LoVo (cell line): ENCODE measurements at places on chromosomes 1 and 21.
A peak's percentile ranks its signal among the peaks of the same experiment; 100 is the strongest.

- DNase-seq = peak; percentile 58
Observed at GRCh38 chr1:146032631-146033219, 11.2 kb upstream of the HJV start.

DNA sequence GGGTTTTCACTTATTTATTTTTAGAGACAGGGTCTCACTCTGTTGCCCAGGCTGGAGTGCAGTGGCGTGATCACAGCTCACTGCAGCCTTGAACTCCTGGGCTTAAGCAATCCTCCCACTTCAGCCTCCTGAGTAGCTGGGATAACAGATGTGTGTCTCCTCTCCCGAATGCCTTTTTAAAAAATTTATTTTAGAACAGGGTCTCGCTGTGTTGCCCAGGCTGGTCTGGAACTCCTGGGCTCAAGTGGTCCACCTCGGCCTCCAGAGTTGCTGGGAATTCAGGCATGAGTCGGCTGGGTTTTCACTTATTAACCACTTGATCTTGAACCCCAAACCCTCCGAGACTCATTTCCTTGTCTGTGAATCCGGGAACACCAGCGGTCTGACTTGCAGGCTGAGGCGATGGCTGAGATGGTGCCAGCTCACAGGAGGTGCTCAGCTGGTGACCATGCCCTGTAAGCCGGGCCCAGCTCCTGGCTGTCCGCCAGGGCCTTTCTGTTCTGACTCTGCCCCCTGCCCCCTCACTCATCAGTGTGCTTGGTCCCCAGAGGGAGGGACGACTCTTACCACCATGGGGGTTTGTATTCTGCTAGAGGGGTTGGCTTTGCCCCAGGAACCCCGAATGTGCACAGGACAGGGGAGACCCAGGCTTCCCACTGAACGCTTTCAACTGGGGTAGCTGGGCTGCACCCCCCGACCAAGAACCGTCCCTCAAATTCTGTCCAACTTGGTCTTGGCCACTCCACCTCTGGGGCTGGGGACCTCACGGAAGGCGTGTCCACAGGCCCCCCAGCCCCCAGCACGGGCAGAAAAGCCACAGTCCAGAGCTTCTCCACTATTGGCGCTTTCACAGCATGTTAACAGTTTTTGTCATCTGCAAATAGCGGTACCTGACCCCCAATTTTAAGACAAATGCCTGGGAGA lies 22.5 kb downstream of the MMEL1 start:
- no peak for DNase-seq

DNA sequence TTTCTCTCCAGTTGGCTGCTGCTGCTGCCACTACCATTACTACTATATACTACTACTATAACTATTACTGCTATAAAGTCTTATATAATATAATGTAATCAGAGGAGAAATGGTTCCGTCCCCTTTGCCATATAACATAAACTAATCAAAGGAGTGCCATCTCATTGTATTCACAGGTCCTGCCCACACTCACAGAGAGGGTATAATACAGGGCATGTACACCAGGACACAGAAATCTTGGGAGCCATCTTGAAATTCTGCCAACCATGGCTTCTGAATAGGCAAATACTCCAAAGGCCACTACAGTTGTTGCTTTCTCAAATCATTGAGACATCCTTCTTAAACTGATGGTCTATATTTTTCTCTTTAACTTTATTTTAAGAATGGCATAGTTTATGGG lies 6.9 kb upstream of the ZRANB2 start:
- DNase-seq = no peak

DNA sequence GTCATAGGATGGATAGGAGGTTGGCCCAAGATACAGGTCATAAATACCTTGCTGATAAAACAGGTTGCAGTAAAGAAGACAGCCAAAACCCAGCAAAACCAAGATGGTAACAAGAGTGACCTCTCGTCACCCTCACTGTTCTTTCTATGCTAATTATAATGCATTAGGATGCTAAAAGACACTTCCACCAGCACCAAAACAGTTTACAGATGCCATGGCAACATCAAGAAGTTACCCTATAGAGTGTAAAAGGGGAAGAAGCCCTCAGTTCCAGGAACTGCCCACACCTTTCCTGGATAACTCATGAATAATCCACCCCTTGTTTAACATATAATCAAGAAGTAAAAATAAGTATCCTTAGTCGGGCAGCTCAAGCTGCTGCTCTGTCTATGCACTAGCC lies 671.9 kb downstream of the PTPRC start:
- DNase-seq = no peak

DNA sequence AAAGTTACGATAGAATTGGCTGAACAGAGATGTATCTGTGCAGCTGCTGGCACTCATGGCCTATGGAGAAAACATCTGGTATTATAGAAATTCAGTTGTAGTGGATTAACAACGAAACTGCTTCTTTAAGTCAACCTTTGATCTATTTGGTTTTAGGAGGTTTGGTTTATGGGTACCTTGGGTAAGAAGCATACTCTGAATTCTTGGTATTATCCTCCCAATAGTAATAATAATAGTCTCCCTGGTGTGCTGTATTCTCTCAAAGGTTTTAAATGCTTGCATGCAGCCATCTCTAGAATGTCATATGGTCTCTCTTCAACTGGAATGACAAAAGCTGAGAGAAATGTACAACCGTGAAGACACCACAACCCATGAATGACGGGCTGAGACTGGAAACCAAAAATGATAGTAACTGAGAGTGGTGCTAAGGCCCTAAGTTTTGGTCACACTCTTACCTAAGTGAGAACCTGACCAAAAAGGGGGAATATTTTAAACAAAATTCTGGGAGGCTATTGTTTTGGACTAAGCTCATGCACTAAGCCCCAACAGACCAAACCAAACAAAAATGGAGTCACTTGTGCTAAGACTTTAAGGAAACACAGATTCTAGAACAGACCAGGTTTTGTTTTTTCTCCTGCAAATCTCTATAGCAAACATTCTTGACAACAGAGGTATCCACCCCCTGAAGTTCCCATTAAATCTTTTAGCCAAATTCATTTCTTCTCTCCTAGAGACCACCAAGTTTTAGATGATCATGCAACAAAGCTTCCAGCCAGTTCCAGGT lies 17.6 kb upstream of the TMEM61 start:
- DNase-seq = no peak

DNA sequence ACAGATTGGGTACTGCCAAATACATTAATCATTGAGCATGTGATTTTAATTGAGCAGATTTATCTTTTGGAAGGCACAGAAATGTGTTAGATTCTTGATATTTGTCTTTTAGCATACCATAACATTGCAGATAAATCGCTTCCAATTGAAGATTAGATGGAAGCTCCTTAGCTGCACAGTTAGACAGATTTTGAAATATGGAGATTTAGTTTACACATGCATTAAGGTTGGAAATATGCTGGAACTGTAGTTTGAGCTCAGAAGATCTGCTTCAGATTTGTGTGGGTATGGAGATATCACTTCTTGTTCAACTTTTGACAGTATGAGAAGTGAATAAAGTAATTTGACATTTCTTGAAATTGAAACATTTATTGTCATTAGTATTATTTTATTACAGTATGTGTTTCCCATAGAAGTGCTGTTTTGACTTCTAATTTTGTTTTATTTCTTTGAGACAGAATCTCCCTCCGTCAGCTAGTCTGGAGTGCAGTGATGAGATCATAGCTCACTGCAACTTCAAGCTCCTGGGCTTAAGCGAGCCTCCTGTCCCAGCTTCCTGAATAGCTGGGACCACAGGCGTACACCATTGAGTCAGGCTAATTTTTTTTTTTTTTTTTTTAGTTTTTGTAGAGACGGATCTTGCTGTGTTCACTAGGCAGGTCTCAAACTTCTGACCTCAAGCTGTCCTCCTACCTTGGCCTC lies 29.1 kb downstream of the THRAP3 start:
- no peak for DNase-seq

DNA sequence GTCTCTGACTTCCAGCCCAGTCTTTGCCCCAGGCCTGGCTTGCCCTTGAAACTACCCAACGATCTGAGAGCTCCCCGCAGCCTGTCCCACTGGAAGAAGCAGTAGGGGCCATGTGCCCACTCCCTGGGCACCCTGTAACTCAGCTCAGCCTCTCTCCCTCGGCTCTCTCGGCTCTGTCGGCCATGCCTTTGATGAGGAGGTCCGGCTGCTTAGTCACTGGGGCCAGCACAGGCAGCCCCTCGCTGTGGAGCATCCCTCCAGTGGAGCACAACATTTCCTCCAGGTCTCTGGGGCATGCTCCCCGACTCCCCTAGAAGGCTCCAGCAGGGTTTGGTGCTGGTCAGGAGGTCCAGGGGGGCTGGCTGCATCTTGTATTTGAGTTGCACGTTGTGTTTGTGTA lies 83.3 kb upstream of the DISP3 start:
- no peak for DNase-seq
